NCI-H1092 treated with DMSO at 0.1 percent for 48 hours (cell line): ENCODE measurements at places on chromosomes 5 and 9.
A peak's percentile ranks its signal among the peaks of the same experiment; 100 is the strongest.

- no peak for DNase-seq
Measured at GRCh38 chr9:137838576-137838975, 39.0 kb upstream of the CACNA1B start.

DNA sequence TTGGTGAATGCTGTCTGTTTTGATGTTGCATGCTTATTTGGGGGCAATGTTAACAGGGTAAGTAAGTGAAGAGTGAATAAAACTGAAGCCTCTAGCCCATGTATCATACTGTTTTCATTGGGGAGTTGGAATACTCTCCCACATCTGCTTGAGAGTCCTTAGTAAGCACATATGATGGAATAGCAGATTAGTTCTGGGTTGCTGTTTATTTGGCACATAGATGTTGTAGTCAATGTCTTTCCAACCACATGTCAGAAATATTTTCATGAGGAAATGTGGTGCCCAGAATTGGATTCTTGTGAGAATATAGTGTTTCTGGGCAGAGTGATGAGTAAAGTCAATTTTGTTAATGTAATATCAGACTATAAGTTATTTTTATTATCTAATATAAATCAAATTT, 611.7 kb upstream of the FTMT start:
- DNase-seq, result no peak

DNA sequence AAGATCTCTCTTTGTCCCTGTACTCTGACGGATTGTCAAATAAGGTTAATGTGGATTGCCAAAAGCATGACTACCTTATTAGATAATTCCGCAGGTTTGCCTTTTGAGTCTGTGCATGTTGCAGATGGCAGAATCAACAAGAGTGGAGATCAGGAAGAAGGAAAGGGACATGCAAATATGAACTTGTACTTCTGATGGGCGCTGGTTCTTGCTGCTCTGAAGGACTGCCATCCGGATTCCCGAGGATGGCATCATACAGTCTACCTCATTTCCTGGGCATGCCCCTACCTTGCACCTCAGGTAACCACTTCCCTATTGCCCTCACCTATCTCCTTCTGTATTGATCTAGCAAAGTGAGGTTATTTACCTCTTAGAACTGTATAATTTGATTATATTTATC, 504.2 kb downstream of the ACTL7B start:
- no peak for DNase-seq

- DNase-seq, result no peak
Measured at GRCh38 chr5:96481009-96481786, 48.1 kb upstream of the PCSK1 start.

- DNase-seq, result no peak
Measured at GRCh38 chr9:20693068-20693467, 9.0 kb downstream of the FOCAD start.

- DNase-seq, result no peak
Measured at GRCh38 chr5:131261483-131261882, 2.4 kb upstream of the CDC42SE2 start.

- no peak for DNase-seq
Measured at GRCh38 chr5:55003432-55004065, 18.2 kb upstream of the ESM1 start.

- peak; percentile 4 for DNase-seq
Measured at GRCh38 chr5:135203593-135204036, 169.6 kb upstream of the PITX1 start.

DNA sequence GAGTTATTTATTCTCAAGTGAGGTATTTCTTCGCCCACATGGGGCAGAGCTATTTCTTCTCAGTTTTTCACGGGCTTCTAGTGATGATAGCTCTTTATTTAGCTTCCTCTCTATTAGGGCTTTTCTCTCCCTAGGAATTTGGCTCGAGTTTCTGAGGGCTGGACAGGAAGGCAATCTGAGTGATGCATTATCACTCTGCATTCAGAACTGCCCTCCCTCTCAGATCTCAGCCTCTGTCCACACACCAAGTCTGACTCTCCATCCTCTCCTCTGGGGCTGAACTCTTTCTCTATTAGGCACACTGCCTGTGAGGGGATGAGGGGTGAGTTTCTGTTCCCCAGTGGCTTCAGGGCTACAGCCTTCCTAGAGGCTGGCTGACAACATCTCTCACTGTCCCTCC, 14.9 kb upstream of the SCAMP1 start:
- no peak for DNase-seq

- peak; percentile 18 for DNase-seq
Measured at GRCh38 chr5:100647461-100648230, 112.5 kb downstream of the FAM174A start.

DNA sequence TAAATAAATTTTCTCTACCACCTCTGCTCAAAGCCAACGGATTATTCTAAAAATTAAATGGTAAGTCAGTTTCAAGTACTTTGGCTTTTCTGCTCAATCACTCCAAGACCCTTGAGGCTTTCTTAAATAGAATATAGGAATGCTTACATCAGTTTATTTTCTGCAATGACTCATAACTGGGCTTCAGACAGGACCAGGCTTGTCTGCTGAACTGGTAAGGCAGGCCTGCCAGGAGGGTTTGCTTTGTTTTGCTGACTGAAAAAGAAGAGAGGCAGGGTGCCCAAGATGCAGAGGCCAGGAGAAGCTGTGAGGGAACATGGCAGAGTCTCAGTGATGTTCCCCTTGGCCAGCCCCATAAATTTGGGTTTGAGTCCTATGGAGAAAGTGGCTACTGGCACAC, 60.3 kb upstream of the EPB41L4A start:
- DNase-seq, result no peak

DNA sequence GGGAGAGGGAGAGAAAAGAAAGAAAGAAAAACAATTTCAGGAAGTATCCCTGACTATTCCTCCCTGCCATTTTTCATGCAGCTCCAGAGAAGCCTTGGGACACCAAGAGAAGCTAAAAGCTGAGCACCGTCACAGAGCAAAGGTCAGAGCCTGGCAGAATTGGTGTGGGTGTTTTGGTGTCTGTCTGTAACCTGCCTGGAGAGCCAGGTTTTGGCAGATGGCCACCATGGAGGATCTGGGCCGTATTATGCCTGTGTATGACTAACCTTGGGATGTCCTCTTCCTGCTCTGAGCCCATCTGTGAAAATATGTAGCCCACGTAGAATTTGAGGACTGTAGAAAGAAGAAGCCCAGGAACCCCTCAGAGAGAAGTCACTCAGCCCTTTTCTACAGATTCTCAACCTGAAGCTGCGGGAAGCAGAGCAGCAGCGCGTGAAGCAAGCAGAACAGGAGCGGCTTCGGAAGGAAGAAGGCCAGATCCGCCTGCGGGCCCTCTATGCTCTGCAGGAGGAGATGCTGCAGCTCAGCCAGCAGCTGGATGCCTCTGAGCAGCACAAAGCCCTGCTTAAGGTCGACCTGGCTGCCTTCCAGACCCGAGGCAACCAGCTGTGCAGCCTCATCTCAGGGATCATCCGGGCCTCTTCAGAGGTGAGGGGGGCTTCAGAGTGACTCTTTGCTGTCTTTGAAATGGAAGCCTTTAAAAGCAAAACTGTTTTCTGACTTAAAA, 18.8 kb downstream of the GLE1 start:
- peak; percentile 60 for DNase-seq

DNA sequence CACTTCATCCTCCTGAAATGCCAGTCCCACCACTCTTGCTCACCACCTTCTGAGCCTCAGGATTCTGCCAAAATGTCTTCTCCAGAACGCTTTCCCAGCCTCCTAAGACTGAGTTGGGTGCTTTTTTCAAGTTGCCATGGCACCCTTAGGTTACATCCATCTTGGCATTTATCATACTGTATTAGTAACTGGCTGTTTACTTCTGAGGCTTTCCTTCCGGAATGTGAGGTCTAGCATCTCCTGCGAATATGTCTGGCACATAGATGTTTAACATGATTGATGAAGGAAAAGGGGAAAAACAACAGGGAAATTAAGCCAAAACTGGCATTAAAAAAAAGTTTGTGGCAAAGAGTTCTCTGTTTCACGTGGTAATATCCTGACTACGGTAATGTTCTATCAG, 24.9 kb downstream of the RNF130 start:
- DNase-seq, result no peak

- DNase-seq, result no peak
Measured at GRCh38 chr5:126972062-126972895, 58.1 kb downstream of the MARCHF3 start.

- DNase-seq, result no peak
Measured at GRCh38 chr9:37239224-37239859, 119.0 kb downstream of the ZCCHC7 start.

DNA sequence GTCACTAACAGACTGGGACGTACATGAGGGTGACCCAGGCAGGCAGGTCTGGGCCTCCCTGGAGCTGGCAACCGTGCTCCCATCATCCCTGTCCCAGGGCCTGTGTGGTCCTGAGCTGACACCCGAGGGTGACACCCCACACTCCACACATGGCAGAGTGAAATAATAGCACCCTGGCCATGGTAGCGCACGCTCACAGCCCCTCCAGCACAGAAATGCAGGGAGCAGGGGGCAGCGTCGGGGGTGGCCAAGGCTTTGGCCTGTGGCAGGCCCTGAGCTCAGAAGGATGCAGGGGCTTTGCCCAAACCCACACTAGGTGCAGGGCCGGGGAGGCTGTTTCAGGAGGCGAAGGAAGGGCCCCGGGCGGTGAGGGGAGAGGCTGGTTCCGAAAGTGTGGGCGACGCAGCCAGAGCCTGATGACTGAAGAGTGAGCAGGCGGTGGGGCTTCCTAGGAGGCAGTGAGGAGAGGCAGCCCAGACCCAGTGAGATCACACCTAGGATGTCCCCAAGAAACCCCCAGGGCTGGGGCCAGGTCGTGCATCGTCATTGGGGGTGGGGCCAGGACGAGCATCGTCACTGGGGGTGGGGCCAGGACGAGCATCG, 12.9 kb downstream of the OR2V2 start:
- peak; percentile 2 for DNase-seq

GRCh38 chr5:34717426-34718327, 61.5 kb downstream of the RAI14 start:
- DNase-seq, result no peak

GRCh38 chr9:125439434-125440272, 178.0 kb downstream of the GAPVD1 start:
- no peak for DNase-seq

DNA sequence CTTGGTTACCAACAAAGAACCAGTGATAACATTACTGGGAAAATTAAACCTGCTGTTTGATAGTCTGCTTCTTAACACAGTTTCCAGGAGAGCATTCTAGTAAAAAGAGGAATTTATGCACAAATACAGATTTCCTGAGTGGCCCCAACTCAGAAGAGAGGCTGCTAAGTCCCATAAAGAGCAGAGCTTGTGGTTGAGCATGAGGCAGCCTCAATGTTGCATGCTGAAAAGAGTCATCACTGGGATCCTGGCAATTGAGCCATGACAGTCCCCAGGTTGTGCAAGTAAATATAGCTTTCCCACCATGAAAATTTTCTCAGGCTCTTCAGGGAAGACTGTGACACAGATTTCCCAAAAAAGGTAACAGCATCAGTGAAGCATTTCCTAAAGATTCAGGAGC, 47.5 kb upstream of the ADRB2 start:
- DNase-seq, result no peak

DNA sequence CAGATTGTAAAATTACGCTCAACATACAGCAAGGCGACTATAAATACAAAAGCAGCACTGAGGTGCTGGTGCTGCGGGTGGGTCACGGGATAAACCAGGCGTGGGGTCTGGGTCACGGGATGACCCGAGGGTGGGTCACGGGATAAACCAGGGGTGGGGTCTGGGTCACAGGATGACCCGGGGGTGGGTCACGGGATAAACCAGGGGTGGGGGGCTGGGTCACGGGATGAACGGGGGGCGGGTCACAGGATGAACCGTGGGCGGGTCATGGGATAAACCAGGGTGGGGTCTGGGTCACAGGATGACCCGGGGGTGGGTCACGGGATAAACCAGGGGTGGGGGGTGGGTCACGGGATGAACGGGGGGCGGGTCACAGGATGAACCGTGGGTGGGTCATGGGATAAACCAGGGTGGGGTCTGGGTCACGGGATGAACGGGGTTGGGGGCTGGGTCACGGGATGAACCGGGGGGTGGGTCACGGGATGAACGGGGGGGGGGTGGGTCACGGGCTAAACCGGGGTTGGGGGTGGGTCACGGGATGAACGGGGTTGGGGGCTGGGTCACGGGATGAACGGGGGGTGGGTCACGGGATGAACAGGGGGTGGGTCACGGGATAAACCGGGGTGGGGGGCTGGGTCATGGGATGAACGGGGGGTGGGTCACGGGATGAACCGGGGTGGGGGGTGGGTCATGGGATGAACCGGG, 30.2 kb upstream of the SLC9A3 start:
- DNase-seq, result no peak

- DNase-seq, result peak; percentile 28
Measured at GRCh38 chr5:93607367-93608258, 24.6 kb downstream of the NR2F1 start.

DNA sequence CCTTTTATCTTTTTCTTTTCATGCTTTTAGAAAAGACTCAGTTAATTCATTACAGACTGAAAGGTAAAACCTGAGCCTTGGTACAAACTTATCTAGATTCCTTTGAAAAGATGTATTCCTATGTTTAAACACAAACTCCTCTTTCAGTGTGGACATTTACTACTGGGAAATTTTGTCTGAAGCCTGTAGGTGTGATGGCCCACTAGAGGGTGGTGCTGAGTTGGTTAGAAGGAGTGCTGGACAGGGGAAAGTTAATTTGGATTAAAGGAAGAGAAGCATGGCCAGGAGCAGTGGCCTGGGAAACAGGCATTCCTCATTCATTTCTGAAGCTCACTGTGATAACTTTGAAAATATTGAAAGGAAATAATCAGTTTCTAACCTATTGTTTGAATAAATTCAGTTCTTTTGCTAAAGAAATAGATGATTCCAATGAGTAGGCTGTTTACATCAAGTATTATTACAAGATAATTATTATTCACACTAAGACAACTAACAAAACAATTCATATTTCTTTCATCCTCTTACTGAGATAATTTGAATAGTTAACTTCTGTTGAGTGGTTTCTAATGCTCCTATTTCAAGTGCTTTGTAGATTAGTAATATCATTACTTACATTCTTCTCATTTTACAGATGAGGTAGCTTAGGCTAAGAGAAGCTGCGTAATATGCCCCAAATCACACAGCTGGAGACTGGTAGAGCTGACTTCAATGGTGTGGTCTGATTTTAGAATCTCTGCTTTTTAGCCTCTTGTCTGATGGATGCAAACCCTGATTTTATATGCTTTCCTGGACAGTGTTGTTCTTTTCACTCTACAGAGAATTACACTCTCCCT, 150.9 kb downstream of the ADGRV1 start:
- no peak for DNase-seq

- no peak for DNase-seq
Measured at GRCh38 chr5:179780362-179780761, 13.4 kb upstream of the LTC4S start.

- DNase-seq, result no peak
Measured at GRCh38 chr9:106859957-106860720, 2.8 kb upstream of the ZNF462 start.

DNA sequence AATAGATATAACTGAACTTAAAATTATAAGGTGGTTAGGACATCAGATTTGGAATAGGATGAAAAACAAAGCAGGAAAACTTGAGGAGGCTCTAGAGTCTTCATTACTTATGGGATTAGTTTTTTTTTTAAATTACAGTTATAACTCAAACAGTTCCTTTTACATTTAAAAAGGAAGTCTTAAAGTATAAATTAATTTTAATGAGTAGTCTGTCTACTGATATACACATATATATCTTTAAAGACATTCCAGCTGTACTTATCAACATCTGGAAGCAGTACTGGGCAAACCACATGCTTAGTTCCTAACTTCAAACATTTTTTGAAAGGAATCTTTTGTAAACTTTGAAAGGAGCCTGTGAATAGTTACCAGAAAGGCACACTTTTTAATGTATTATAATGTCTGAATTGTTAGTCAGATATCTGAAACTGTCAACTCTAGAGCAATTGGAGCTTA, 6.0 kb downstream of the ACTBL2 start:
- DNase-seq, result no peak
